ENCODE measurements at places on chromosomes 4 and X.

DNA sequence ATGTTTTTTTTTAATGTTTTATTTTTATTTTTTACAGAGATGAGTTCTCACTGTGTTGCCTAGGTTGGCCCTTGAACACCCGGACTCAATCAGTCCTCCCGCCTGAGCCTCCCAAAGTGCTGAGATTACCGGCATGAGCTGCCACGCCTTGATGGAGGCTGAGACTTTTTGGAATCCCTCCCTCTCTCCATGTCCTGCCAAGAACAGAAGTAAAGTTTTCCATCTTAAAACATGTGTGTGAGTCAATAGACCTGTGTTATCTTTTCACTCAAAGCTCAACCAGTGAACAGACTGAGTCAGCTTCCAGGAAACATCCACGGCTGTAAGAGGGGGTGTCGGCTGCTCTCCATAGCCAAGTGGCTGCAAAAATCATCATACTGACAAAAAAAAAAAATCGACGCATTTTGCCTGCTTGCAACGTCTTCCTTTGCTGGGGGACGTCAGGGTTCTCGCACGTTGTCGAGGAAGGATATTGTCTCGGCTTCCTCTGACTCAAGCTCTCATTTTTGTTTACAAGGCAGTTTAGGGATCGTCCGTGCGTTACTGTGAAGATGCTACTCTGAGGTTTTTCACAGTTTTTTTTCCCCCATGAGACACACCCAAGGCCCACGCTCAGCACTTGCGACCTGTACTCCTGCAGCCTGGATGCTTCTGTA lies 10.0 kb upstream of the ASMTL start:
- DNase-seq, result no peak

DNA sequence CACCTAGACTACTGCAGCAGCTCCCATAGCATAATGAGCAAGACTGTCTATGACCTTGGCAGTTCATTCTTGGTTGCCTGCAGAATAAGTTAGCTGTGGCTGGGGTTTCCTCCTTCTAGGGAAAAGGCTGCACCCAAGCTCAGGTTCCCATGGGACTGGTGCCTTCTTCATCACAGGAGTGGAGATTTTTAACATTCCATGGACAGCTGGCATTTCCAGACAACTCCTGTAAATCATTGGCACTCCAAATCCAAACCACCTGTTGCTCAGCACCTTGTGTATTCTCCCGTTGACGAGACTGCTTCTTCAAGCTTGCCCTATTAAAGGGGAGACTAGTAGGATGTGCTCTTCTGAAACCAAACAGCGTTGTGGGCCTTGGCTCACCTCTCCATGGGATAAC lies 7.8 kb upstream of the NUP54 start:
- DNase-seq, result no peak

DNA sequence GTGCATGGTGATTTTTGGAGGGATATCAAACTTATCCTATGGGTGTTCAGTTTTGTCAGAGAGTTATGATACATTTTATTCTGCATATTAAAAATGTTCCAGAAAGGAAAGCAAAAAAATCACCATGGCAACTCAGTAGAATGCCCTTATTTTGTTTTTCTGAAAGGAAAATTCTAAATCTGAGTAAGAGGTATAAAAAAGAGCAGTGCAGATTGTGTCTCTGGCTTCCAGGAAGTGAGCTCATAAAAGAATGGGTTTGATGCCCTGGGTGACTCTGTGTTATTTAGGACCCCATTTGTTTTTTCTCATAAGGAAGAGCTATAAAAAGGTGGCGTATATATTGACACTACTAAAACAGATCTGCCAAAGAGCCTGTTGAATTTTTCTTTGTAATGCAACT lies 128.8 kb downstream of the UCHL1 start:
- peak; percentile 10 for DNase-seq

- DNase-seq, result no peak
Observed at GRCh38 chr4:146335763-146336409, 121.5 kb downstream of the REELD1 start.

DNA sequence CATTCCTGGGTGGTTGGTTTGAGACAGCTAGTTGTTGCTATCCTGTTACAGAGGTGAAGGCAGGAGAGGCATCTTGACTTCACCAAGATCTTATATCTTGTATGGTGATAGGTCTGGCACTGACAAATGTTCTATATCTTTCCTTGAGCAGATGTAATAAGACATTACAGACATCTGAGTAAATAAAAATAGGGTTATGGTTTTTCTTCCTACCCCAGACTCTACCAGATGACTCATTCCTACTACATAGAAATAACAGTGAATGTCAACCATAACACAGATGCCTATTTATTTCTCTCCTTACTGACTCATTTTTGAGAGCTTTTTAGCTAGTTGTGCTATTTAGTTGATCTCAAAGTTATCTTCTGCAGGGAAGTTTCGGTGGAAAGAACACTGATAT lies 21.9 kb downstream of the HNRNPH2 start:
- no peak for DNase-seq

DNA sequence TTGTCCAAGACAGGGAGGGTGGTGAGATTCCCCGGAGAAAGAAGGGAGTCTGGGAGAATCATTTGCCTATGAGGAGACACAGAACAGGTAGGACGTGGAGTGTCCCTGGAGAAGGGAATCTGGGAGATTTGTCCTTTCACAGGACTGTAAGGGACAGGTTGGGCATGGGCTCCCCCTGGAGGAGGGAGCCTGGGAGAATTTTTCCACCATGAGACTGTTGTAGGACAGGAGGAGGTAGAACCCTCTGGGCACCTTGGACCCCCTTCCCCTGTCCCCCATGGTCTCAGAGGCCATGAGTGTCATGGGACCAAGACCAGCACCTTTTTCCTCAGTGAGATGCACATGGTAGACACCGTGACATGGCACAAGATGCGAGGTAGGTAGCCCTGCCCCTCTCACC lies 2.8 kb downstream of the PORCN start:
- DNase-seq, result no peak

- DNase-seq, result no peak
Observed at GRCh38 chr4:110411574-110412011, 64.4 kb upstream of the ENPEP start.

- no peak for DNase-seq
Observed at GRCh38 chrX:19543020-19543715, 27.9 kb upstream of the MAP3K15 start.

DNA sequence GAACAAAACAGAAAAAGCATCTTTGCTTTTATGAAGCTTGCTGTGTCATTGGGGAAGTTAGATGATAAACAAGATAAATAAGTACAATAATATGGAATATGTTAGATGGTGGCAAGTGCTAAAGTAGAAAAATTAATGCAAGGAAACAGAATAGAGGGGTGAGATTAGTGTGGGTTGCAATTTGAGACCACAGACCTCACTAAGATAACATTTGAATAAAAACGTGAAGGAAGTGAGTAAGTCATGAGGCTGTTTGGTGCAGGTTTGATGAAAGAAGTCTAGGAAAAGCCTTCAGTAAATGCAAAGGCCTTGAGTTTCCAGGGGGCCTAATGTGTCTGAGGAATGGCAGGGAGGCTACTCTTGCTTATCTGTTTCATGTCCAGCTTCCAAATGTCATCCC lies 102.5 kb downstream of the CFAP299 start:
- no peak for DNase-seq

GRCh38 chr4:1330761-1331590 lies 16.0 kb upstream of the UVSSA start:
- DNase-seq, result no peak

GRCh38 chr4:97370568-97370967 lies 772.7 kb downstream of the STPG2 start:
- DNase-seq, result no peak

DNA sequence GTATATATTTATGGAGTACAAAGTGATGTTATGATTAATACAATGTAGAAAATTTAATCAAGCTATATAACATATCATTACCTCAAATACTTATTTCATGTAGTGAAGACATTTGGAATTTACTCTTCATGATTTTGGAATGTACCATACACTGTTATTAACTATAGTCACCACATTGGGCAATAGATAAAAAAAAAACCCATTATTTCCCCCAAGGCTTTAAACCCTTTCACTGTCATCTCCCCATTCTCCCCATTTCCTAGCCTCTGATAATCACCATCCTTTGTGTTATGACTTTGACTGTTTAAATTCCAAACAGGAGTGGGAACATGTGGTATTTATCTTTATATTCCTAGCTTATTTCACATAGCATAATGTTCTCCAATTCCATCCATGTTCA lies 2189.1 kb upstream of the AGA start:
- no peak for DNase-seq

GRCh38 chrX:24371391-24371972 lies 11.0 kb downstream of the SUPT20HL1 start:
- DNase-seq, result peak; percentile 2

- DNase-seq, result no peak
Observed at GRCh38 chr4:138835832-138836533, 179.6 kb upstream of the NOCT start.

GRCh38 chrX:53255738-53256191 lies 25.6 kb downstream of the IQSEC2 start:
- no peak for DNase-seq

- no peak for DNase-seq
Observed at GRCh38 chr4:169200361-169201030, 70.3 kb downstream of the SH3RF1 start.

DNA sequence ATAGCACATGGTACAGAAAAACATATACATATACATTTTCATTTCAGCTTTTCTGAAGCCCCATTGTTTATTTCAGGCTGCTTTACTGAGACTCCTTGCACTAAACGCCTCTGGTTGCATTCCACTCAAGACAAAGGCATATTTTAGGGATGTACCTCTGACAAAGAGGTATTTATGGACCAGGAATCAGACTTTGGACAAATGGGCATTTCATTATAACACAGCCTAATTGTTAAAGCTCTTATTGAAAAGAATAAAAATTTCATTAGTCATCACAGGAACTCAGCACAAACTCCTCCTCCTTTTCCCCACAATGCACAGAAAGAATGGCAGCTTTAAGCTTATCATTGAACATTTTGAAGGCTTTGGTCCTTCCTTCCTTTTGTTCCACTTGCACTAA lies 62.9 kb upstream of the UGT8 start:
- no peak for DNase-seq

GRCh38 chr4:73446336-73446938 lies 10.4 kb downstream of the AFP start:
- no peak for DNase-seq

DNA sequence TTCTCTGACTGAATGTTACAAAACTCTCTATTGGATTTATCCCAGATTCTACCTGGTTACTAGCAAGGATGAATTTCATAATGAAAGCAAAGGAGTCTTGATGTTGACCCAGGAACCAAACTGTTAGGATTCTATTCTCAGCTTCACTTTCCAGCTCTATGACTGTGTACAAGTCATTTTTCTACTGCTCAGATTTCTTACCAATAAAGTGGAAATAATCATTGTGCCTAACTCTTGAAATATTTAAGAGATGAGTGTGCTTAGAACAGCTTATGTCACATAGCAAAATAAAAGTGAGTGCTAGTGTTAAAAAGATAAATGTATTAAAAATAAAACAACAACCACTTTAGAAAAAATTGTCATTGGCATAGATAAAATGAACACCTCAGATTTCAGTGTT lies 45.6 kb downstream of the EPHA5 start:
- no peak for DNase-seq

- no peak for DNase-seq
Observed at GRCh38 chr4:132998585-132999230, 150.4 kb upstream of the PCDH10 start.

DNA sequence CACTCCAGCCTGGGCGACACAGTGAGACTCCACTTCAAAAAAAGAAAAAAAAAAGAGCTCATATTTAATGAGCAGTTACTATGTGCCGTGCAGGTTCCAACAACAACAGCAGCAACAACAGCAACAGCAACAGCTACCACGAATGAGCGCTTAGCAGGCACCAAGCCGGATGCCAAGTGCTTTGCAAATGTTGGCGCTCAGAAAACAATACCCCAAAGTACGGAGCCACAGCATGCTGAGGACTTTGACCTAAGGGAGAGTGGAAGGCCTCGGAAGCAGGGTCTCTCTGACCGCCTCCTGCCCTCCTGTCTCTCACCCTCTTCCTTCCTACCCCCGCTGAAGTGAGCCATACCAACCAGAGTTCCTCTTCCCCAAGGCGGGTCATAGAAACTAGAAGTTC lies 102.2 kb upstream of the AFAP1 start:
- DNase-seq, result no peak

DNA sequence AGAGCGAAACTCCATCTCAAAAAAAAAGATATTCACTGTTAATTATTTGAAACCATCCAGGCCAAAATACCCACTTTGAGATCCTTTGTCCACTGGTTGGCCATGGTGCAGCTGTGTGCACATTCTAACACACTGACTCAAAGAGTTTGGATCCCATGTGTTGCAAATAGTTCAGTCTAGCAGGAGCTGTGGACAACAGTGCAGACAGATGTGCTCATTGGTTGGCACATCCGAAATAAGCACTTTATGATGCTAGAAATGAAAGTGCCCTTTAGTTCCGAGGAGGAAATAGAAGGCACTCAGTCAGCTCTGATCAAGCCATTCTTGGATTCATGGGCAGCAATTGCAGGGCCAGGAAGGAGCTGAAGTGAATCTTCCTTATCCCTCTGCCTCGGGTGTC lies 63.0 kb upstream of the TMEM150C start:
- DNase-seq, result no peak

Measured in hippocampal formation (tissue), 2 donors.